ENCODE measurements at places on chromosomes 12 and 14.

- no peak for DNase-seq
These were observed at the start of gene TBX5 for GRCh38 chr12:114405519-114406271. Gene TBX5 (minus strand): TSS chr12:114406144. CDS start chr12:114403898, 2,246 bp downstream.

DNA sequence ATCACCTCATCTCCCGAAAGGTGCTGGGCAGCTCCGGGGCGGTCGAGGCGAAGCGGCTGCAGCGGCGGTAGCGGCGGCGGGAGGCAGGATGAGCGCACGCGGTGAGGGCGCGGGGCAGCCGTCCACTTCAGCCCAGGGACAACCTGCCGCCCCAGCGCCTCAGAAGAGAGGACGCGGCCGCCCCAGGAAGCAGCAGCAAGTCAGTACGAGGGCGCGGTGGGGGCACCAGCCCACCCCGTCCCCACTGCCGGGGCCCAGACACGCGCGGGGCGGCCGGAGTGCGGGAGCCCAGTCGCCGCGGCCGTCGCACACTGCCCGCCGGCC, 862 bp downstream of the HMGA2 start:
- DNase-seq, result no peak

DNA sequence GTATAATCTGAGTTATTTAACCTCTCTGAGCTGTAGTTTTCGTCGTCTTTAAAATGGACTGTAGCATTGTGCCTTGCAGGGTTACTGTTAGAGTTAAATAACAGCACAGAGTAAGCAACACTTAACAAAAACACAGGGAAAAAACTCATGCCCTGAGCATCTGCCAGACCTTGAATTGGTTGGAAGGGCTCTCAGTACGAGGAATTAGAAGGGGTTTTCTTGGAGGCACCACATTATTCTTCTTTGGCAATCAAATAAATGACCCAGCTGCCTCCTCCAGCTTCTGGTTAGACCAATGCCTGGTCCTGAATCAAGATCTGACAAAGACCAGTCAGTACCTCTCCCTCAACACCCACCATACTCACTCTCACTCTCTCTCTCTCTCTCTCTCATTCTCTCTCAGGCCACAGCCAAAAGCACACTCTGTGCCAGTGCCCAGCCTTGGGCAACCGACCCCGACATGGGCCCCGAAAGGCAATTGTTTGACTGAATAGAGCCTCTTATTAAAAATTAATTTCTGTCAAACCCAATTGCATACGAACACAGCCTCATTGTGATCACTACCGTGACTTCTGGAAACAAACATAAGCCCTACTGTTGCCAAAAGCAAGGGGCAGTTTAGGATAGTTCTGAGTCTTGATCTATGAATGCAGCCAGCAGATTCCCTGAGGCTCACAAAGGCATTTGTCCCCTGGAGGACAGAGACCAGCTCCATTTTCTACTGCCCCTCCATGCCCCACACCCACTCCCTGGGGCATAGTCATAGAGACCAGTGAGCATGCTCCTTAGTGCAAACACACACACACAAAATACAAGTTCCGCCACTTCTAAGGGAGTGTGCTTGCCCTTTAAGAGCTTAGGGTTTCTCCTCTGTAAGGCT, 23.9 kb downstream of the DUSP6 start:
- DNase-seq, result no peak

GRCh38 chr14:49483268-49483667, 102.9 kb downstream of the RPS29 start:
- DNase-seq, result no peak

DNA sequence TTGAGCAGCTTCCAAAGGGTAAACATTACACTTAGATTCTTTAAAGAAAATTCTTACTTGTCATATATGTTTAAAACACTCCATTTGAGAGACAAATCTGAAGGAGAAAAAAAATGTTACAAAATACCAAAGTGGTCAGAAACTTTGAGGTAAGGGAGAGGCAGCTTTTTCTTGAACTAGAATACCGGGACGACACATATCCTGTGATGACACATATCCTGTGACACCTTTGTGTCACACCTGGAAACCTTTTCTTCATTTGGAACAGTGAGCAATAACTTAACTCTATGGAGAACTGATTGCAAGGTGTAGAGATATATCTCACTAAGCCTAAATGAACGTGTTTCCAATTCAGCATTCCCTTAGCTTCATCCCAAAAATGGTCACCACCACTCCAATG, 4.6 kb upstream of the GRIN2B start:
- no peak for DNase-seq

GRCh38 chr14:73634011-73634833, 10.6 kb upstream of the DNAL1 start:
- peak; percentile 64 for DNase-seq

DNA sequence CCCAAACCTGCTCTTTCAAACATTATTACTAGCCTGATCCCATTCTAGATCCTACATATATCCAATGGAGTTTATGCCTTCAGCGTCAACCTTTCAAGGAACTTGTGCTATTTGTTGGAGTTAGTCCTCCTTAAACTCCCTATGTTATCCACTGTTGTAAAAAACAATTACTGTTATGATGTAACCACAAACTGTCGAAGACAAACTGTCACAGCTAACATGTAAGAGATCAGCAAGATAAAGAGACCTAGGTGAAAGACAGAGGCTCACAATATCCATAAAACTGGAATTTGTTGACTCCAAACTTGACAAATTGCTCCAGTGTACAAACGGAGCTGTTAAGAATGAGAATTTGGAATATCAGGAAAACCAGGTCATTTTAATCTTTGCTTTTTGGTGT, 70.7 kb downstream of the CDK17 start:
- no peak for DNase-seq

DNA sequence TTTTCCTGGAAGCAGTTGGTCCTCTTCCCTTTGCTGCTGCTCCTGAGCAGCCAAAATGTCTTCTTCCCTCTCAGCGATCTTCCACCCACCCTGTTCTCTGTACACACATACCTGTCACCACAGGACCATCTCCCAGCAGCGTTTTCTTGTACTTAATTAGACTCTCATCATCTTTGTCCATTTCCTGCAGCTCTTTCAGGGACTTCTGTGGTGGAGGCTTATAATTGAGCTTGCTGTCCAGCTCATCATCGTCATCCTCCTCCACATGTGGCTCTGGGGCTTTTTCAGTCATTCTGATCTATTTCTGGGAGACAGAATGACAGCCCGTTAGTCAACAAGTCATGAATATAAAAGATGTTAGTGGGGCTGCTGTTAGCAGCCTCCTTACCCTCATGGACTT, 11.0 kb downstream of the ARHGDIB start:
- DNase-seq, result no peak

DNA sequence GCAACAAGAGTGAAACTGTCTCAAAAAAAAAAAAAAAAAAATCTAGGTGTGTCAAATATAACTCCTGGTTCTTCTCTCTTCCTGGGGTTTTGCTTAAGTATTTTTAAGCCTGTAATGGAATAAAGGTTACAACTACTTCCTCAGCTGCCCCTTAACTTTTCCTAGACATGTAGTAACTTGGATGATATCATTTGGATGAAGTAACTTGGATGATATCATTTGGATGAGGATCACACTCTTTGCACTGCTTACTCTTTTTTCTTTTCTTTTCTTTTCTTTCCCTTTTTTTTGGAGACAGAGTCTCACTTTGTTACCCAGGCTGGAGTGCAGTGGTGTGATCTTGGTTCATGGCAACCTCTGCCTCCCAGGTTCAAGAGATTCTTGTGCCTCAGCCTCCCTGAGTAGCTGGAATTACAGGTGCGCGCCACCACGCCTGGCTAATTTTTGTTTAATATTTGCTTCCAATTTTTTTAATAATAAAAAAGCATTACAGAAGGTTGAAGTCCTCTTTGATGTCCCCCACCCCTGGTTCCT, 775 bp upstream of the FAM186A start:
- DNase-seq, result no peak

DNA sequence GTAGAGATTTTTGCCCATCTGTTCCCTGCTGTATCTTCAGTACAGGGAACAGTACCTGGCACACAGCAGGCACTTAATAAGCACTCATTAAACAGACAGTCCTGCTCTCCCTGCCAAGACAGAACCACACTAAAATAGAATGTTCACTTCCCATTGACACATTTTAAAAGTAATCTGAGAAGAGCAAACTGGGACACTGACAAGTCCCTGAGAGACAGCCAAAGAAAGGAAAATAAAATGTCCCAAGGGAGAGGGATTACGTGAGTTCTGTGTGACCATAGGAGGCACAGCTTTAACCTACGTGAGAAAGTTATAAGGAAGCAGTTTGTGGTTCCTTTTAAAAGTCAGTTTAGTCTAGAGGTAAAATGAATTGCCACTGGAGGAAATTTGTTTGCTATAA, 43.9 kb upstream of the SYCP3 start:
- DNase-seq, result no peak

DNA sequence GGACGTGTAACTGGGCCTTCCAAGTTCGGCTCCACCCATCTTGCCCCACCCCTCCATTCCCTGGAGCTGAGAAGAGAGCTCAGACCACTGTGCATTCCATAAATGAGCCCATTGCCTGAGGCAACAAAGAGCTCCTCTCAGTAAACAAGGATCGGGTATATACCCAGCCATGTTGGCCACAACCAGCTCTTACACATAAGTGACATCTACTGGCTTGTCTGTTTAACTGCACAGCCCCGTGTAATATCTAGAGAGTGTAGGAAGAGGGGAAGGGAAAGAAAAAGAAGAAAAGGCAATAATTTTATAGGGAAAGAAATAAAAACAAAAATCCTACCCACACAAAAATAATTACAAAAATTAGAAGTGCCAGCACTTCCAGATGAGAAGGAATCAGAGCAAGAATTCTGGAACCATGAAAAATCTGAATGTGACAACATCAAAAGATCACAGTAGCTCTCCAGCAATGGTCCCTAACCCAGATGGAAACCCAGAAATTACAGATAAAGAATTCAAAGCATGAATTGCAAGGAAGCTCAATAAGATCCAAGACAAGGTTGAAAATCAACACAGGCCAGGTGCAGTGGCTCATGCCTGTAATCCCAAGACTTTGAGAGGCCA, 308.1 kb downstream of the RPAP3 start:
- no peak for DNase-seq

DNA sequence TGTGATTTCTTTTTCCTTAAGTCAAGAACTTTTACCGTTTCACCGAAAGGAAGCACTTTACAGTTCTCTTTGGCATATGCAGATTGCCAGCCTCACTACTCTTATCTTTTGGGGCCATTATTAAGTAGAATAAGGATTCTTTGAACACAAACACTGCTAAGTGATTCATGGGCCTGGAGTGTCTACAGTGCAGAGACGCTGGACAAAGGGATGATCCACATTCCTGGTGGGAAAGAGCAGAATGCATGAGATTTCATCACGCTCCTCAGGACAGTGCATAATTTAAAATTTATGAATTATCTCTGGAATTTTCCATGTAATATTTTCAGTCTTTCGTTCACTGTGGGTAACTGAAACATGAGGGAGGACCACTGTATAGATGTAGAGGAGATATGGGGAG, 90.2 kb downstream of the TTLL5 start:
- DNase-seq, result no peak

GRCh38 chr12:2959192-2959504, at the start of gene TEAD4:
Gene TEAD4 (plus strand): TSS chr12:2959397.
- peak; percentile 96 for DNase-seq

GRCh38 chr12:46187023-46187422, 81.8 kb downstream of the SLC38A1 start:
- no peak for DNase-seq

DNA sequence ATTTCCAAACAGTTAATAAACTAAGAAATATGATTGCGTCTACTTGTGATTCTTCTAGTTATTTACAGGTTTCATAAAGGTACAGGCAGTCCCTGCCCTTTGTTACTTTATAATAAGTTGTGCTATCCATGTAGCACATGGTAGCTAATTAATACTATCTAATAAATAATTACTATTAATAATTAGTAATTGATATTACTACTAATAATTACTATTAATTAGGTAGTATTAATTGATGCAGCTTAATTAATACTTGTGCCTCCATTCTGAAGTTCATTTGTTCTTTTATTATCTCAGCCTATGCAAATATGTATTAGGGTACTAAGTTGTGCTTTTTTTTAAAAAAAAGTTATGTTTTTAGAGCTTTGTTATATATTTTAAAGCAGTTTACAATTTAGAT, 92.3 kb upstream of the TRHDE start:
- DNase-seq, result no peak

DNA sequence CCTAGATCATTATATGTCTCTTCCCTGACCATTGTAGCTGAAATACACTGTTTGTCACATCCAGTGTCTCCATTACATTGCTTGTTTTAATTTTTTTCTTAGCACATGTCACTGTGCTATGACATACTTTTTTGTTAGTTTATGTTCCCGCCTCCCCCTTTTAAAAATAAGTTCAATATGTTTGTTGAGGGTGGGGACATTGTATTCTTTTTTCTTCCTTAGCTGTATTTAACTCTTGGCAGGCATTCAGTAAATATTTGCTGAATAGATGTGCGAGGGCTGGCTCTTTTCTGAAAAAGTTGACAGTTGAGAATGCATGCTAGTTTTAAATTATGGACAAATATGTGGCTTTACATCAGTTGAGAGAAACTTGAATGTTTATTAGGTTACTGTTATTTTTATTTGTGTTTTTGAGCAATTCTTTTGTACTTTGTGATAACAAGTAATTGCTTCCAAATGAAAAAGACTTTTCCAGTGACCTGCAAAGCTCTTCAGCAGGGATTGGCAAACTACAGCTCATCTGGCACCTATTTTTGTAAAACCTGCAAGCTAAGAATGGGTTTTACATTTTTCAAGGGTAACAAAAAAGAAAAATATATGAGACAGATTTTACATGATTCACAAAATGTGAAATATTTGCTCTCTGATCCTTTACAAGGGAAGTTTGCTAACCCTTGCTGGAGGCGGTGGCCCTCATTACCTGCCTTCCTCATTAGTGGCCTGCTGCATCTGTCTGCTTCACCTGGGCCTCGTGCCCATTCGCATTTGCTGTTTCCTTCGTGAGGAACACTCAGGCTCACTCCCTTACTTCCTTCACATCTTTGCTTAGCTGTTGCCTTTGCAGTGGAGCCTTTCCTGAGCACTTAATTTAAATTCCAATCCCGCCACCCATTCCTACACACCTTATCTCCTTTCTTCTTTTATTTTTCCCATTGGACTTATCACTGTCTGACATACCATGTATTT, 229.4 kb downstream of the ERC1 start:
- no peak for DNase-seq

GRCh38 chr12:123058980-123059379, 78.5 kb downstream of the ARL6IP4 start:
- no peak for DNase-seq

- DNase-seq, result no peak
These were observed 8.4 kb upstream of the ACVRL1 start for GRCh38 chr12:51898937-51899336.

DNA sequence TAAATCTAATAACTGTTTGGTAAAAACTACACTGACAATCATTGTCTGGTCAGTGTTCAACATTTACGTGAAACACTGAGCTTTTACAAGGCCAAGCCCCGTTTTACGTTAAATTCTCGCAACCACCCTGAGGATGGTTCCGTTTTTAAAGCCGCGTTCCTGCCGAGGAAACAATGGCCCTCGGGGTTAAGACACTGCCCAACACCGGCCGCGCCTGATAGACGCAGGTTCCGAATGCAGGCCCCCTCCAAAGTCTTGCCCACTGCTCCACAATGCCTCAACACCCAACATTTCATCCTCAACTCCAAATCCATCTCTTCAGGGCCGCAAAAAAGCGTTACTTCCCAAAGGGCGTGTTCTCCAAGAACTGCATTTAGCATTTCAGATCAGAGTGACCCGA, 953 bp upstream of the SNRPF start:
- no peak for DNase-seq

All from NT2/D1 (cell line).